ENCODE measurements at places on chromosomes 16 and 17.

- no peak for DNase-seq
Measured at GRCh38 chr16:88194397-88195268, 188.1 kb upstream of the ZNF469 start.

DNA sequence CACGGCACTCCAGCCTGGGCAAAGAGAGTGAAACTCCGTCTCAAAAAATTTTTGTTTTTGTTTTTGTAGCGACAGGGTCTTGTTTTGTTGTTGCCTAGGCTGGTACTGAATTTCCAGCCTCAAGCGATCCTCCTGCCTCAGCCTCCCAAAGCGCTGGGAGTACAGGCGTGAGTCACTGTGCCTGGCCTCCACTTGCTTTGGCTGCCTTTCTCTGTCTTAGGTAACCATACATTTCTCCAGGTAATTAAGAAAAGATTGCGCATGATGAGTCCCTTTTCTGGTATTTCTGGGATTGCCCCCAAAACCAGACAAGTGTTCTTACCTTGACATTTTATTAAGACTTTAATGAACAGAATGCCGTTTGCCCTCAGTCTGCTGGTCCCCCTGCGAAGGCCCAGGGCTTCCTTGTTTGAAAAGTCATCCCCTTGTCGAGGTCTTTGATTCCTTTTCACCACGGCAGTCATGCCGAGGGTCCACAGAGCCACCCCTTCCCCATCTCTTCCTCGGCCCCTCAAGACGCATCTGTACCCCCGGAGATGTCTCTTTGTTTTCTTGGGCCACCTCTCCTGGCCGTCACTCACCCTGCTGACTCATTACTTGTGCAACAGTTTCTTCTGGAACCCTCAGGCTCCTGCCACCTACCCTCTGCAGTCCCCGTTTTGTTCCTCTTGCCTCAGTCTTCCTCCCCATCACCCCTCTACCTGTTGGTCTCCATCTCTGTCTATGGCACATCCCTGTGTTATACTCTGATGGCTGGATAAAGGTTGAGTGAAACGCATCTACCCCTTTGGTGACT, 151.0 kb downstream of the SEC14L1 start:
- no peak for DNase-seq

- no peak for DNase-seq
Measured at GRCh38 chr17:45156242-45156641, 5.4 kb upstream of the HEXIM2 start.

DNA sequence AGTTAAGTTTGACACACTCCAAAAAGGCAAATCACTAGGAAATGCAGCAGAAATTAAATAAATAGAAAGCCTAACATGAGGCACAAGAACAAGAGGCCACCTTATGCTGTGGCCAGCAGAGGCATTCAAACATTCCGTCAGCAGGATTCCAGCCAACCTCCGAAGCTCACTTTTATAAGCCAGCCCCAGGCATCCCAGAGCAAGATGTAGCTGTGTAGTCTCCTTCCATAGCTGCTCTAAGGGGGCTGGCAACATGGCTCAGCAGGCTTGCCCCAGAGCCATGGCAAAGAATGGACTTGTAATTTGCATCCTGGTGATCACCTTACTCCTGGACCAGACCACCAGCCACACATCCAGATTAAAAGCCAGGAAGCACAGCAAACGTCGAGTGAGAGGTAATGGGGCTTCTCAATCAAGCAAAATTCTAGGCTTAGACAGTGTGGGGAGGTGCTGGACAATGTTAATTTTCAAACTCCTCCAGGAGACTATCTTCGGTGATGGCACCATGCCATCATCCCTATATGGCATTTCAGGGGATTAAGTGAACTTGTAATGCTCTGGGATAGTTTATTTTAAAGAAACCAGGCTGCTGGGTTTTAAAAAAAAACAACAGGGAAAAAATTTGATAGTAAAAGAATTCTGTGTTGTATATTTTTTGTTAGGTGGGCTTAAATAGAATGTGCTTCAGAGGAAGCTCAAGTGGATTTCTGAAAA, at the start of gene CLEC3A:
CLEC3A (plus strand) TSS at position 202 of the 714 bp plus-strand sequence; CDS start at position 281, 79 bp downstream.
- DNase-seq, result no peak

DNA sequence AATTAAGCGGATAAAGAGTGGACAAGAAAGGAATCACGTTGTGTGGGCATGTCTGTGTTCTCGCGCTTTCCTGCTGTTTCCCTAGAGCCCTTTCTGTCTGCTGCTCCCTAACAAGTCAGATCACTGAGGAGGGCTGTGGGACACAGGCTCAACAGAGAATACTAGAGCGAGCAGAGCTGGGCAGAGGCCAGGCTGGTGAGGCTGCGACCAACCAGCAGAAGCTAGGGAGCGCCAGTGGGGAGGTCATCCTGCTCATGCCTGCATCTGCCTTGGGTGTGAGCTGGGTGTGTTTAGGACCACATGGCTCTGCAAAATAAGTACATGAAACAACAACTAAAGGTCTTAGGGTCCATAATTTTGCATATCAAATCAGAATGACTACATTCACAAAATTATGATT, 11.5 kb upstream of the FOXJ1 start:
- no peak for DNase-seq

- no peak for DNase-seq
Measured at GRCh38 chr16:84080378-84080777, 36.4 kb downstream of the MBTPS1 start.

DNA sequence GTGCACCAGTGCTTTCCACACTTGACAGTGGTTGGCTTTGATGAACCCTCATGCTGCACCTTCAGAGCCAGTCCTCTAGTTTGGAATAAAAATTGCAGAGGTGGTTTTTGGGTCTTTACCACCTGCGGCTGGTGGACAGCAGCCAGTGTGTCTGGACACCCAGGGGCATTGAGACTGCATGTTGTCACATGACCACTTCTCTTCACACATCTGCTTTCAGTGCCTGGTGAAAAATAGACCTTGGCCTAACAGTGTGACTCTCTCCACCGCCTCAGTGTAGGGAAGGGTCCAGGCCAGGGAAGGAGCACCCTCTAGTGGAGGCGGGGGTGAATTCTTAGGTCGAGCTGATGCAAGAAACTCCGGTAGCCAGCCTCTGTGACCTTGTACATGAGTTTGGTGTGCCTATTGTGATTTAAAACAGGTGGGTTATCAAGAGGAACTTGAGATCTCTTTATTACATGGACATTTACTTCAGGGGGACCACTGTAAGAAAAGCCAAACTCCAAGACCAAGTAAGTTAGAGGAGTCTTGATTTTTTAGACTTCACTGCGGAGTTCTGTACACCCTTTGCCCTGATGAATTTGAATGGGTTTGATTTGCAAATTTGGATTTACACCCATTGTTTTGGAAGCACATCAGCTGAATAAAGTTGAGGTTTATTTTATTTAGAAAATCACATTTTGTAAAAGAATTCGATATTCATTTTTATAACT, 17.9 kb downstream of the GOSR2 start:
- DNase-seq, result peak; percentile 42

DNA sequence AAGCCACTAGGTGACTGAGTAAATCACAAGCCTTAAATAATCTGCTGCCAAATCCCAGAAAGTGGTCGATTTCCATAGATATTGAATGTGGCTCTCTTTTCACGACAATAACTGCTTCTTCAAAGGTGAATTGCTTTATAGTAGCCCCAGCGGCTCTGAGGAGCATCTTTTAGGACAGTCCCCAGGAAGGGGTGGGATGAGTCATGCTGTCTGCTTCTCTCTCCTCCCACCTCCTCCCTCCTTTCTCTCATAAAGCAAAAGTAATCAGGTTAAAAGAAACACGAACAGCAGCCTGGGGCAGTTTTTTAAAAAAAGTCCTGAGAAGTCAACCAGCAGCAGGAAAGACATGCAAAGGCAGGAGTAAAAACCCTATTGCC, 1.8 kb downstream of the KIAA0513 start:
- DNase-seq, result peak; percentile 35

GRCh38 chr17:59804901-59805465, 87.8 kb downstream of the TUBD1 start:
- DNase-seq, result no peak

DNA sequence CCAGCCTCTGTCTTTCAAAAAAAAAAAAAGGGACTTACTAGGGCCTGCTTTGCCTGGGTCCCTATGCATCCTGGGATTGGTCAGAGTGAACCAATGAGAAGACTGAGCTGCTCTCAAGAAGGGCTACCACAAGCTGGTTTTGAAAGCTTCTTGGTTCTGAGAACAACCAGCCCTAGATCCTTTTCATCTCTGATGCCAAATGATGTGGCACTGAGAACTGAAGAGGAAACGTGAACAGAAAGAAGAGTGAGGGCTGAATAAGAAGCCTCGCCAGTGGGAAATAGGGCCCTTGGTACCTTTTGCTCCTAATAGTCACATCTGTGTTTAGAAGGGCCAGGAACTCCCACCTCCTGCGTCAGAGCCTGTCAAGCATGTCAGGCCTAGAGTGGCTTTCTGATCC, 10.7 kb downstream of the TACO1 start:
- DNase-seq, result no peak

- DNase-seq, result no peak
Measured at GRCh38 chr17:7557775-7558543, 591 bp upstream of the TNFSF13 start.

GRCh38 chr16:88087517-88087877, 136.3 kb downstream of the BANP start:
- DNase-seq, result no peak

GRCh38 chr17:48551596-48552465, 6.9 kb upstream of the HOXB2 start:
- no peak for DNase-seq

DNA sequence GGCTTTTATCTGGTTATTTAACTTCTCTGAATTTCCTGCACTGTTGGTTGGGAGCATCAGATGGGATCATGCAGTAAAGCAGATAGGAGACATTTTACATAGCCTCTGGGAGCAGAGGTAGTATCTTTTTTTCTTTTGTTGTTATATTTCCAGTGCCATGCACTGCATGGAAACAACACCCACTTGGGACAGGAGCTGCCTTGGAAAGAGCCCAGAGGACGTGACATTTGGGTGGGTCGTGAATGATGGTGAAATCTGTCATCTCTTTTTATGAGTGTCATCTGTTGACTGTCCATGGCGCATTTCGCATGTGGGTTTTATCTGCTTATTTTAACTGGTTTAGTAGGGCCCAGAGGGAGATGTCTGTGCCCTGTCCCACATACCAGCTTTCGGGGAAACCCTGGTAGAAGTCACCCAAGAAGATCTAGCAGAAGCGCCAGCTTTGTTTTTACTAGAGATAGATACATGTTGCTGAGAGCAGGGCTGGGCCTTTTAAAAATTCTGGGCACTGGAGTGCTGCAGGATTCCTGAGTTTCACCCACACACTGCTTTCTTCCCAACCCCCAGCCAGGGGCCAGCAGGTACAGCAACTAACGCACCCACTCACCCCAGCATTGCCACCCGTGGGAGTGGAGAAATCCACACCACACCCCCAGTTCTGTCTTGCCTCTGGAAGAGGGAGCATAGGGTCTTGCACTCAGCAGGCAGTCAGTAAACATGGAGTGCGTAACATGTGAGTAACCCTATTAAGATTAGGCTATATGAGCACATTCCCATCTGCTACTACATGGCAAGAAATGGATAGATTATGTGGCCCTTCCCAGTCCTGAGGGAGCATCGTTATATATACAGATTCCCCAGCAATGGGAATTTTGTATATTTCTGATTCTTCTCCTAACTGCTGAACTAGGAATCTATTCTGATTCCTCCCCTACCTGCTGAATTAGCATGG, 8.4 kb upstream of the TERF2 start:
- DNase-seq, result no peak

All from stimulated activated CD8-positive, alpha-beta memory T cell treated with anti-CD3 and anti-CD28 coated beads, Interleukin-2, amount 100 ng/mL, for 1 hour (primary cell).